ENCODE measurements at places on chromosomes 2 and 18. TPM values are rescaled to one million over a fixed set of nuclear protein-coding genes. Genes with fewer than 3 reads are reported as not detected.

LIMS3 gene
- total RNA-seq: 0.16 TPM

SDC1 gene
- 0.73 TPM for total RNA-seq

ALPG gene
- total RNA-seq: not detected

EGR4 gene
- 0.79 TPM for total RNA-seq

TEKT4 gene
- total RNA-seq: not detected

- DNase-seq: no peak
These were observed 417.9 kb downstream of the CDH7 start for GRCh38 chr18:66168685-66169235.

DNA sequence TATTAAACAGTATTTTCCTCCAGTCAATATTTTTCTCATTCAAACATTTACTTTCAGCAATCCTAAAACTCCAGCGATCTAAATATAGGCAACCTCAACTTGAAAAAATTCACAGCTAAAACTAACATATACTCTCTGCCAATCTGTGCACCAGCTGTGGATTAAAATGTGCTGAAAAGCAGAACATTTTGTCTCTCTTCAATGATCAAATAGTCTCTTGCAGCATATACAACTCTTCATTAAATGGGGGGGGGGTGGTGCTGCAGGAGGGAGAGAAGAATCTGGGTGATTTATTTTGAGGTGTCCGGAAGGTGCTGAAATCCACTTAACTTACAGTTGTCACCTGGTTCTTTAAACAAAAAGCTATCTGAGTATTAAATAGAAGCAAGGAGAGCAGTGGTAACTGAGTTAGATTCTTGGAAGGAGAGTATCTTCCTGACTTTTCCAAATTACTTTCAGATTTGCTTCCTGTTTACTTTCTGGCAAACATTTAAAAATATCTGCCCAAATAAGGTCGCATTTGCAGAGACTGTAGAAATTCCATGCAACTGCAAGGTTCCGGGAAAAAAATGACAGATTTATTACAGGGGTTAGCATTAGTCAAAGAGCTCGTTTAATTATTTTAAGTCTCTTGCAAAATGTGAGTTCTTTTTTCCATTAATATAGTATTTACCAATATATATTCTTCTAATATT lies 904.7 kb upstream of the ACVR2A start:
- no peak for DNase-seq

Measured in activated T-cell treated with anti-CD3 and anti-CD28 coated beads, Interleukin-2, amount 50 U/mL, for 4 hours (primary cell).